Heart left ventricle (tissue), 16 donors: ENCODE measurements at places on chromosomes 6 and 20. TPM values are rescaled to one million over a fixed set of nuclear protein-coding genes. Genes with fewer than 3 reads are reported as not detected.

- no peak for DNase-seq
These were observed 10.8 kb upstream of the TAAR1 start for GRCh38 chr6:132669690-132670291.

DNA sequence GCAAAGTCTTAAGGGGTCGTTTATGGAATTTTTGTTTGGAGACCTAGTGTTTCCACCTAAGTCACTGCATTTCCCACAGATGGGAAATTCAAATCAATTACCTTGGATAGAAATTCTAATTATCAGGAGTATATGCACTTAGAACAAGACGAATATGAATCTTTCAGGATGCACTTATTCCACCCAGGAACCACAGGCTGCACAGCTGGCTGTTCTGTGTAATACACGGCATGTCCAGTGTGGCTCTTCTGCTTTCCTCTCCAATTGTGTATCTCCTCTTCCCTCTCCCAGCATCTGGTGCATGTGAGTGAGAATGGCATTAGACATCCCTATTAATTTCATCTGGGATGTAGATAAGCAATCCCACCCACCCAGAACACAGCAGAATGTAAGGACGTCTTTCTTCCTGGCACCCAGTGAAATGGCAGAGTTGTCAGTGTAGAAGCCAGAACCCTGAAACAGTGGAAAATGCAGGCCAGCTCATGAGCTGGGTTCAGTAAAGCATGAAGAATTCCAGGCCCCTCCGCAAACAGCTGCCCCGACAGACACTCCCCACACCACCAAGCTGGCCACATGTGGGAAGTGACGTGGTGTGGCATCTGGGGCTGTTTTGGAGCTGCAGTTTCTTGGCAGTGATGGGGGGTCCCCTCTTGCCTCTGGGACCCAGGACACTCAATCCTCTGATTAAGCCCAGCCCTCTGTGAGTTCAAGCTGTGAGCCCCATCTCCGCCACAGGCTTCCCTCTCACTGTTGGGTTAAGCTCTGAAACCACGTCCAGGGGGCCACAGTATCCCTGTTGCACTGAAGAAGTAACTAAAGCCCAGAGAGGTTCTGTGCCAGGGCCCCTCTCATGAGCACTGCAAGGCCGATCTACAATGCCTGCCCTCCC lies 180.1 kb upstream of the CST7 start:
- DNase-seq, result no peak

DNA sequence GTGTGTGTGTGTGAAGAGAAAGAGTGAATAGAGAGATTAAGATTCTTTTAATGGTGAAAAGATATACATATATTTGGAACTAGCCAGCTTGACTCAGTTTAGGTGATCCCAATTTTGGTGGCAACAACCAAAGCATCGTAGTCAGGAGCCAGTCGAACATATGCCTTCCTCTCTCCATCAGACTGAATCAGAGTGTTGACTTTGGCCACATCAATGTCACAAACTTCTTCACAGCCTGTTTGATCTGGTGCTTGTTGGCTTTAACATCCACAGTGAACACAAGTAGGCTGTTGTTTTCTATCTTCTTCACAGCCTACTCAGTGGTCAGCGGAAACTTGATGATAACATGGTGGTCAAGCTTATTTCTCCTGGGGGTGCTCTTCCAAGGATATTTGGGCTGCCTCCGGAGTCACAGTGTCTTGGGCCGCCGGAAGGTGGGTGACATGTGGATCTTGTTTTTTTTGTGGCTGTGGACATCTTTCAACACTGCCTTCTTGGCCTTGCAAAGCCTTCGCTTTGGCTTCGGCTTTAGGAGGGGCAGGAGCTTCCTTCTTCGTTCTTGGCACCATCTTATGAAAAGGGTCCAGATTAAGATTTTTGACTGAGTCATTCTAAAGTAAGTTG lies 3.4 kb downstream of the HLA-F start:
- DNase-seq, result no peak

DNA sequence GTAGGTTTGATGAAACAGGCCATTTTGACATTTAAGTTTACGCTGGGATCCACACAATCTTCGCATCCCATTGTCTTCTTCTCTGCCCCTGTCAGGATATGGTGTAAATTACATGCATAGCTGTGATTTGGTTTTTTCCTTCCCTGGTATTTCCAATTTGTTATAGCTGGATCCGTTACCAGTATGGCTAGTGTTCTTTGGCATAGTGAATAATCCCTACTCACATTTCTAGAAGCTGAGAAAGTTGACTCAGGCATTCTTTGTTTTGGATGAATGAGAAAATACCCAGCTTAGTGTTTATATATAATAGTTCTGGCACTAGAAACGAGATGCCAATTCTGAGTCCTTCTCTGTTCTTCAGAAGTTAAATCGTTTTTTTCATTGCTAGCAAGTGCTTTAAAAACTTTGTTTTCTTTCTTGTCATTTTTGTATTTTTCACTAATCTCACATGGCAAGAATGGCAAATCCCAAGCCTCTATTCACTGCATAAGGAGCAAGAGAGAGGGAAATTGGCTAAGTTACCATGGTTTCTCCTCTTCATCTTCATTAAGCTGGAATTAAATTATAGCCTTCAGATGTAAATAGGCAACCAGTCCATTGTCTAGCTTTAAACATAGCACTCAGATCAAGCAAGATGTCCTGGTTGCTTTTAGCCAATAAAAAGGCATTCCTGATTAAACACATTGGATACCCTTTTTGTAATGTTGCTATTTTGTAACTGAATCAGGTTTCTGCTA lies 91.9 kb upstream of the LAMP5 start:
- DNase-seq, result no peak

DNA sequence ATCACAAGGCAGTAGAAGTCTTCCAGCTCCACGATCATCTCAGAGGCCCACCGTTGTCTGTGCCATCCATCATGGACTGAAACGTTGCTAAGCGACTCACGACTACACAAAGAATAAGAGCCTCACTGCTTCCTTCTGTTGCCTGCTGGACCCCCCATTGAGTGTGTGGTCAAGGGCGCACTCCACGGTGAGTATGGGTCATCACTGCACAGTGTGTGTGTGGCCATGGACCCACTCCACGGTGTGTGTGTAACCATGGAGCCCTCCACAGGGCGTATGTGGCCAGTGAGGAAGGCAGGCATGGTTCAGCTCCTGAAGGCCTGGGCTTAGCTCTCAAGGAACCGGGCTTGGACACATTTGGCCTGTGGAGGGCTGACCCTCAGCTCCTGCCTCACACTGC lies 123.4 kb upstream of the AFDN start:
- DNase-seq, result no peak

DNA sequence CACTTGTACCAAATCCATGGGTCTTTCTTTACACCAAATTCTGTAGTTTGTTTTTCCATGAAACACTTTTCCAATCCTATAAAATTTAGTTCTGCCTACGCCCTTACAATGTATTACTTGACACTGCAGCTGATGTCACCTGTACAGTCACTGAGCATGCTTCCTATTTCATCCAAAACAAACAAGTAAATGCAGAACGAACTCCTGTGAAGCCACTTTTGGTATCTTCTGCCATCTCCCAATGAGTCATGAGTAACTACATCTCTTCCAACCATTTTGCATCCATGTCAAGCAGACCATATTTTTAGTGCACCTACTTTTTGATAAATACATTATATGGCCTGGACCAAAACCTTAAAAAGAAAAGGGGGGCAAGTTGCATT lies 42.4 kb downstream of the HDDC2 start:
- no peak for DNase-seq

GRCh38 chr6:166989427-166990032 lies 9.7 kb upstream of the CEP43 start:
- no peak for DNase-seq

GRCh38 chr20:40977218-40977617 lies 51.4 kb upstream of the TOP1 start:
- DNase-seq, result no peak

GRCh38 chr20:44981736-44982406 lies 15.6 kb downstream of the STK4 start:
- DNase-seq, result no peak

DNA sequence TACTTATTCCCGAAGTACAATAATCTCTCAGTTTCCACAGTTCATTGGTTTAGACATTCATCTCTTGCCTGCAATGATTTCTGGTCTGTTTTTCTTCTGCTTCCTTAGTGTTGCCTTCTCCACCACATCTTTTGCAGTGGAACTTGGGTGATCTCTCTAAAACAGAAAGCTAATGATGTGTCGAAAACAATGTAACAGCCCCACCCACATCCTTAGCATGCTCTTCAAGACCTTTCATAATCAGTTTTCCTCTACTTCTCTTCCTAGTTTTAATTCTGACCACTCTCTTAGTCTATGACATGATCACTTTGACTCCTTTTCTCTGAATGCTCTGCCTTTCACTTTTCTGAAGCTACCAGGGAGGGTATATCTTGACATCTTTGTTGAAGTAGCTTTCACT lies 1007.9 kb upstream of the CITED2 start:
- no peak for DNase-seq

DNA sequence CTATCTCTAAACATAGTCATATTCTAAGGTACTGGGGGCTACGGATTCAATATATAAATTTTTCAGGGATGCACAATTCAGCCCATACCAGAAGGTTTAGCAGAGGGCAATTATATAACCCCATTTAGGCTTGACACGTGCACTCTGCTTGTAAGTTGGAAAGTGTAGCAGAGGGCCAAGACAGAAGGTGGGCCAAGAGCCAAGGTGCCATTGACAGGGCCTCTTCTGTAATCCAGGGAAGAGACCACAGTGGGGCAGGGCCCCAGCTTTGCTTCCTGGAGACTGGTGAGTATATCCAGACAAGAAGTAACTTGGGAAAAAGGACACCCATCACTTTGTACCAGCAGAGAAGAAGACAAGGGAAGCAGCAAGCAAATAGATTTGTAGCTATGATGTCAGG lies 672.4 kb upstream of the MARCKS start:
- peak; percentile 78 for DNase-seq

- no peak for DNase-seq
These were observed 23.8 kb downstream of the OR2J3 start for GRCh38 chr6:29131691-29132090.

DNA sequence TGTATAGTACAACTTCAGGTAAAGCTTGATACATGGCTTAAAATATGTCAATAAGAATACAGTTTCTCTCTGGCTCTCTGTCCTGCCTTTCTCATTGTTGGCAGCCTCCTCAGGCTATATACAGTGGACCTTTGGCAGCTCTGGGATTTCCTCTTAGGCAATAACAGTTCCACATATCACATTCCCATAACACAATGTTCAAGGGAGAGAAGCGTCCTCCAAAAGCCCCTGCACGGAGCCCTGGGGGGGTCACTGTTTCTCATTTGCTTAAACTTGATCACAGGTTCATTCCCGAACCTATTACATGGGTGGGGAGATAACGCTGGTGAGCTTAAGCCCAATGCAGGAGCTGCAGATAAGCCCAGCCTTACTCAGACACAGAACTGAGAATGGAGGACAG lies 4.4 kb upstream of the FLRT3 start:
- no peak for DNase-seq

DNA sequence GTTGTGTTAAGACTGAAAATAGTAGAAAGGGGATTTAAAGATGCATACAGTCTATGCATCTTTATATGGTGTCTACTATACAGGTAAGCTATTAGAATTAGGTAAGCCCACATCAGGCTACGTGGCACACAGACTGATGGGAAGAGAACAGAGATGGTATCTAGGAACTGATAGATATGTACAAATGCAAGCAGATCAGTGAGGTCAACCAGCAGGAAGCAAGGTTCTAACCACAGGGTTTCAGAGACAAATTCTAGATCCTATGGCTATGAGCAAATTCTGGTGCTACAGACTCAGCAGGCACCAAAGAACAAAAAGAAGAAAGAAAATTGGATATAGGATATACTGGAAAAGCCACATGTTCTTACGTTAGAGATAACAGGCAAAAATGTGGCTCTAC lies 110.6 kb downstream of the TRDN start:
- no peak for DNase-seq

- DNase-seq, result no peak
These were observed 184.0 kb downstream of the UTRN start for GRCh38 chr6:144469144-144469575.

DNA sequence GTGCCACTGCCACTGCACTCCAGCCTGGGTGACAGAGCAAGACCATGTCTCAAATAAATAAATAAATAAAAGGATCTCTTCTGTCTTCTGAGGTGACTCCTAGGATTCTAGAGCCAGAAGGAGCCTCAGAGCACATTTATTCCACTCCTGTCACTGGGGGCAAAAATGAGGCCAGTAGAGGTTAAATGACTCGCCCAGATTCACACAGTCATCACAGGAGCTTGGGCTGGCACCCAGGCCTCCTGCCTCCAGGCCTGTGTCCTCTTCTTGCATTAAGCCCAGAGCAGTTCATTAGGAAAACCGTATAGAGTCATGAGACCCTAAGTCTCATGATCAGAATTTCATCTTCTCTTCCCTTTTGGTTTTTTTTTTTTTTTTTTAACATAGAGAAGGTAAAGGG lies 243.3 kb downstream of the NRN1 start:
- no peak for DNase-seq

- no peak for DNase-seq
These were observed 36.8 kb downstream of the PREX1 start for GRCh38 chr20:48791014-48791413.

DNA sequence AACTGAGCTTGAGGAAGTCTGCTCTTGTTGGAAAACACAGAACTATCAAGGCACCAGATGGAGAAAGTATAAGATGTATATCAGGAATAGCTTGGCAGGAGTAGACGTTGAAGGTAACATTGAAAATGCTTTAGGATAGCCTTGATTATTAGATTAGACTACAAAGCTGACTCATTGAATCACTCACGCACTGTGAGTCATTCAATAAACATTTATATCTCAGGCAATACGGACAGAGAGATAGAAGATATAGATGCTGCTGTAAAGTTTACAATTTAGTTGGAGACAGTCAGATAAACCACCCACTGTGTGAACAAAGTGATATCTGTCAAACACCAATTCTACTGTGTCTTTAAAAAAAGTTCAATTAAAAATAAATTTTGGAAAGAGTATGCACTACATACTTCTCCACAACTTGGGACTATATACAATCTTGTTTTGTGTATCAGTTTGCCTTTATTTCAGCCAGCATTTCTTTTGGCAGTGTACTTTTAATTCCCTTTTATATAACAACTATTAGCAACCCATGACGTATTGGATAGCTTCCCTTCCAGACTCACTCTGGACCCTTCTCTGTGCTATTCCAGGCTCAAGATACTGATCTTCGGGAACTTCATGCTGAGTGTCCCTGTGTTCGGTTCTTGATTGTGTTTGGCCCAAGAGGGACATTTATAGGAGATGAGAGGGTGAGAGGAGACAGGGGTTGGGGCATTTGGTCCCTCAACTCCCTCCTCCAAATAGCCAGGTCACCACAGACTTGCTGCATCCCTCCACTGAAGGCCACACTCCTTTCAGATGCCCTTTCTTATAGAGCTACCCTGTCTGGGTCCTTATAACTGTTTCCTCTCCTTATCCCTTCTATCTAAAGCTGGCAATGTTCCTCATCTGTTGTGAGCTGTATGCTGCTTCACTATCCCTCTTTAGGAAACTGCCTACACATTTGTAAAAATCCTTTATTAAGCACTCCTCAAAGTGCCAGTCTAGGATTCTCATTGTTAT lies 176.6 kb upstream of the PTPRK start:
- no peak for DNase-seq

The GTSF1L gene
- polyA plus RNA-seq, result not detected

The C6orf163 gene
- 0.50 TPM for polyA plus RNA-seq

The TBXT gene
- not detected for polyA plus RNA-seq

The REM1 gene
- polyA plus RNA-seq, result 2.6 TPM

The PEX3 gene
- 11.0 TPM for polyA plus RNA-seq

The PAQR8 gene
- 3.7 TPM for polyA plus RNA-seq
